Activated CD4-positive, alpha-beta memory T cell treated with anti-CD3 and anti-CD28 coated beads for 36 hours (primary cell): ENCODE measurements at places on chromosomes 1 and 21. TPM values are rescaled to one million over a fixed set of nuclear protein-coding genes. Genes with fewer than 3 reads are reported as not detected.

DNA sequence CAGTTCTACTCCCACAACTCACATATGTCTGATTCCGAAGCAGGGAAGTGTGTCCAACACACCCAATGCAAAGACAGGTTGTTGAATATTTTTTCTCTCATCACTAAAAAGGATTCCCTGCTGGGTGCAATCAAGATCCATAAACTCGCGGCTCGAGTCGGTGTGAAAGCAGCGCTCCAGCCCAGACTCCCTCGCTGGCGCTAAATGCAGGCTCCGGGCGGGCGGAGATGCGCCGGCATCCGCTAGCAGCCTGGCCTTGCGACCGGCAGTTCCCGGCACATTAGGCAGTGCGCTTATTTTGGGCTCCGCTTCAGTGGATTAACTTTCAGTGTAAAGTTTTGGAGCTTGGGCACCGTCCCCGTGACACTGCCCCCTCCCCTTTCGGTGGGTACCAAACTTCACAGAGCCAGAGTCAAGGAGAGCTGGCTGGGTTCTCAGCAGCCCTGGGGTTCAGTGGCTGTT lies 87.7 kb upstream of the POU3F1 start:
- no peak for DNase-seq
- no peaks in the 10 kb centered on the region for H3K36me3 ChIP-seq
- H3K27ac ChIP-seq: no peak overlapping the region
- H3K27me3 ChIP-seq: peaks cover 60% of the 10 kb centered on the region

- H3K27ac ChIP-seq: no peak overlapping the region
- H3K36me3 ChIP-seq: no peaks in the 10 kb centered on the region
- H3K4me1 ChIP-seq: peaks cover 2% of the 10 kb centered on the region
- H3K27me3 ChIP-seq: no peaks in the 10 kb centered on the region
- no peak overlapping the region for H3K4me3 ChIP-seq
- DNase-seq: no peak
Measured at GRCh38 chr1:234645474-234645953, 35.5 kb upstream of the IRF2BP2 start.

DNA sequence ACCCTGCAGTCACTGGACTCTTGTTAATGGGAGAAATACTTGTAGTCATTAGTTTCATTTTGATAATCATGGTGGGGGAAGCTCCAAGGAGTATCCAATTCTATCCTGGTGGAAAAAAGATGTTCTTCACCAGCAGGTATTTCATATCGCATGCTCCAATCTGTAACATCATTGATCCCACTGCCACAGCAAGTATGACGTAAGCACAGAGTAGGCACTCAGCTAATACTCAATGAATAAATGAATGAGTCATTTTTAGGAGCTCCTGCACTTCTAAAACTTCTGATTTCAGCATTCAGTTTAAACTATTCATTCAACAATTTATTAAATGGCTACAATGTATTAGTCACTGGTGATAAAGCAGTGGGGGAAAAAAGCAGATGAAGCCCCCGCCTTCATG lies 30.3 kb downstream of the RXRG start:
- H3K27me3 ChIP-seq: peaks cover 18% of the 10 kb centered on the region
- DNase-seq: no peak
- no peak overlapping the region for H3K4me3 ChIP-seq
- no peak overlapping the region for H3K27ac ChIP-seq
- H3K36me3 ChIP-seq: no peaks in the 10 kb centered on the region

DNA sequence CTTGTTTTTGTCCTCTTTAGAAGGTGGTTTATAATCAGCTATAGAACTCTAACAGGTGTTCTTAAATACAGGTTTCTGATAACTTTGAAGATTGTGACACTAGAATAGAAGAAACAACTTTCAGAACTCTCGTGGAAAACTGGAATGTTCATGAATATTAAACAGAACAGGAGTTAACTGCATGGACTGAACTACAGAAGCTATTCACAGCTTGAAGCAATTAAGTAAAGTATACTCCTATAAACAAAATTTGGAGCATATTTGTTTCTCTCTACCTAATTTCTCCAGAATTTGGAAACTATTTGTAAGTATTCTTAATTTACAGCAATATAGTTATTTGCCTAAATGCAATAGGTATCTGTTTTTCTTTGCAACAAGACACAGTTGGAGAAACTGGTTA lies 824.8 kb downstream of the ADGRL2 start:
- no peaks in the 10 kb centered on the region for H3K36me3 ChIP-seq
- no peak for DNase-seq
- H3K4me1 ChIP-seq: no peaks in the 10 kb centered on the region
- no peak overlapping the region for H3K27ac ChIP-seq

CREG1 gene
- total RNA-seq: 14.6 TPM

- H3K4me1 ChIP-seq: peaks cover 3% of the 10 kb centered on the region
- peaks cover 2% of the 10 kb centered on the region for H3K36me3 ChIP-seq
- H3K4me3 ChIP-seq: peak within 1 kb of the TSS; percentile 37
- peak; percentile 9 for DNase-seq
Measured at GRCh38 chr1:81800695-81801650, at the start of gene ADGRL2. Gene ADGRL2, plus strand, starts transcription at chr1:81800934. Its CDS starts 36,051 bp downstream, at chr1:81836985.

DNA sequence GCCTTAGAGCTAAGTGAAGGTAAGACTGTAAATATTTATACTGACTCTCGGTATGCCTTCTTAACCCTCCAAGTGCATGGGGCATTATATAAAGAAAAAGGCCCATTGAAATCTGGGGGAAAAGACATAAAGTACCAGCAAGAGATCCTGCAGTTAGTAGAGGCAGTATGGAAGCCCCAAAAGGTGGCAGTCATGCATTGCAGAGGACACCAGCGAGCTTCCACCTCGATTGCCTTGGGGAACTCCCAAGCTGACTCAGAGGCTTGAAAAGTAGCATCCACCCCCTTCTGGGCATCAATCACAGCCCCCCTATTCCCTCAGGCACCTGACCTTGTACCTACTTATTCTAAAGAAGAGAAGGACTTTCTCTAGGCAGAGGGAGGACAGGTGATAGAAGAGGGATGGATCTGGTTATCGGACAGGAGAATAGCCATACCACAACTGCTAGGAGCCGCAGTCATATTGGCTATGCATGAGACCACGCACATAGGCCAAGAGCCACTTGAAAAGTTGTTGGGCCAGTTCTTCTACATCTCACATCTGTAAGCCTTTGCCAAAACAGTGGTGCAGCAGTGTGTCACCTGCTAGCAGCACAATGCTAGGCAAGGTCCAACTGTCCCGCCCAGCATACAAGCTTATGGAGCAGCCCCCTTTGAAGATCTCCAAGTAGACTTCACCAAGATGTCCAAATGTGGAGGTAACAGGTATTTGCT lies 19.4 kb downstream of the PLA2G2F start:
- H3K27ac ChIP-seq: no peak overlapping the region
- H3K36me3 ChIP-seq: peaks cover 6% of the 10 kb centered on the region
- H3K4me1 ChIP-seq: peaks cover 11% of the 10 kb centered on the region
- H3K4me3 ChIP-seq: no peak overlapping the region

DNA sequence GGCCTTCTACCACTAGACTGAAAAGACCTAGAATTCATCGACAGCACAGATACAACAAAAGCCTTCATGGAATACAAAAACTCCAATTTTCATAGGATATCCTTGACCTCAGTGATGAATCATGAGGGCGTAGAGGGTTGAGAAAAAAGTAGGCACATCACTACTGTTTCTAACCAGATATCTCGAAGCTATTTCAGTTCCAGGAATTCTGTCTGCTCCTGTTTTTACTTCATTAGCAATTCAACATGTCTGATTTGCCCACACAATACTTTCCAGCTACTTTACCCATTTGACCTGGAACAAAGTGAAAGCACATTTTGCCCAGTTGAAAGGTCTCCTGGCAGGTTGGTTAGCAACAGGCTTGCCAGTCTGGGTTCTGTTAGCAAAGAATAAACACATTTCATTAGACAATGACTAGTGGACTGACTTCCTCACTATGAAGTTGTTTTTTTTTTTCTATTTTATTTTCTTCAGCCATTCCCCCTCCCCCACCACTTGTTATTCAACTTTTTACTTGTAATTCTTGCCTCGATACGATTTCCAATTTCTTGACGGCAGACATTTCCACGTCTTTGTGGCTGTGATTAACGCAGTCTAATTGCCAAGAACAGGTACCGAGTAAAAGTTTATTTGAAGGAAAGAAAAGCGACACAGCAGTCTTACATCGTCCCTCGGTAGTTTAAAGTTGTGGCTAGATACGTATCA lies 4.0 kb upstream of the ZBTB18 start:
- no peaks in the 10 kb centered on the region for H3K36me3 ChIP-seq
- H3K4me3 ChIP-seq: peak overlapping the region; percentile 94
- peaks cover 41% of the 10 kb centered on the region for H3K4me1 ChIP-seq
- peak overlapping the region; percentile 97 for H3K27ac ChIP-seq
- H3K27me3 ChIP-seq: no peaks in the 10 kb centered on the region

OR2T33 gene
- not detected for total RNA-seq

DNA sequence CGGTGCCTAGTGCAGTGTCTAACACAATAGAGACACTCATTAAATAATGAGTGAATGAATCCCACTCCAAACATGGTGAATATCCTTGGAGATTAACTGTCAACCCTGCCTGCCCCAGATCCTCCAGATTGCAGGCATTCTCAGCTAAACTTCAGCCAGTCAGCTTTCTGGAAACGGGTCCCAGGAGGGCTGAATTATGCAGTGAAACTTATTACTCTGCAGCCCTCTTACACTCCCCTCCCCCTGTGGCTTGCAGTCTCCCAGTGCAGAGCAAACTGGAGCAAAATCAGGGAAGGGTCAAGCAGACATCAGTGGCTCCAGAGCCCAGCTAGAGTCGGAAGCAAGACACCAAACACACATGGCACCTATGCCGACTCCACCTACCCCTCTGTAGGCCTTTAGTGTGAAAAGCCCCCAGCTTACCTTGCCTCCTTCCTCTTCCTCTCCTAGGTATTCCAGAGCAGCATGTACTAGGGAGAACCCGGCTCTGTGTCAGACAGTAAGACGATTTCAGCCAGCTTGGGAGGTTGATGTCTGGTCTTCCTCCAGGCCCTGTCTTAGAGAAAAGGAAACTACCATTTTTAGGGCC lies 6.5 kb upstream of the RGS16 start:
- H3K27ac ChIP-seq: no peak overlapping the region
- H3K4me1 ChIP-seq: peaks cover 43% of the 10 kb centered on the region

ADAMTS5 gene
- total RNA-seq: not detected

DNA sequence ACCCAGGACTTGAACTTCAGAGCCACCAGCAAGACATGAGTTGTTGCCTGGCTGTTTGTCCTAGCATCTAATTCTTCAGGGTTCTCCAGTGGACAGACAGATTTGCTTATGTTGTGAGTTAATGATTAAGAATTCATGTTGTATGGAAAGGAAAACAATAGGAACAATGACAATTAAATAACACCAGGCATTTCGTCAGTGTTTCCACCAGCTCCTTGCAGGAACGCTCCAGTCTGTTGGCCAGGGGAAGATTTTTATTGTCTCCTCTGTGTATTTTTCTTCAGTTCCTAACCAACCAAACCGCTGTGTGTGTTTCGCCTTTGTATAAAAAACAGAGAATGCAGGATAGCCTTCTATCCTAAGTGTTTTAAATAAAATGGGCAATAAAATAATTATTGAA lies 64.4 kb upstream of the PTGFR start:
- no peak overlapping the region for H3K27ac ChIP-seq
- DNase-seq: no peak
- H3K4me3 ChIP-seq: no peak overlapping the region
- H3K36me3 ChIP-seq: no peaks in the 10 kb centered on the region
- H3K27me3 ChIP-seq: no peaks in the 10 kb centered on the region

- DNase-seq: no peak
- H3K36me3 ChIP-seq: no peaks in the 10 kb centered on the region
- no peak overlapping the region for H3K27ac ChIP-seq
Measured at GRCh38 chr1:71521655-71522264, 440.9 kb upstream of the ZRANB2 start.

DNA sequence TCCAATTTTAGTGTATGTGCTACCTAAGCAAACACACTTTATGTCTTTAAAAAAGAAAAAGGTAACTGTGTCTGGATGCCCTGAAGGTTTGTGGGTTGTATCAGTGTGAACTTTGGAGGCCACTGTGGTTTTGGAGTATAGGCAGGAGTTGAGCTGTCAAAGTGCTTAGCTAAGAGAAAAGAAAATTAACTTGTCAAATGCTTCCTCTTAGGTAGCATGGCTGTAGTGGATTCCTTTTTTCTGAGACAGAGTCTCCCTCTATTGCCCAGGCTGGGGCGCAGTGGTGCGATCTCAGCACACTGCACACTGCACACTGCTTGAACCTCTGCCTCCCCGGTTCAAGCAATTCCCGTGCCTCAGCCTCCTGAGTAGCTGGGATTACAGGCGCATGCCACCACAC lies 11.2 kb upstream of the SLC41A1 start:
- no peaks in the 10 kb centered on the region for H3K27me3 ChIP-seq
- H3K27ac ChIP-seq: no peak overlapping the region
- no peaks in the 10 kb centered on the region for H3K36me3 ChIP-seq
- peaks cover 15% of the 10 kb centered on the region for H3K4me1 ChIP-seq
- no peak for DNase-seq

- no peak for DNase-seq
- H3K27ac ChIP-seq: no peak within 1 kb of the TSS
- peaks cover 58% of the 10 kb centered on the region for H3K27me3 ChIP-seq
- H3K36me3 ChIP-seq: no peaks in the 10 kb centered on the region
- H3K4me3 ChIP-seq: peak within 1 kb of the TSS; percentile 48
Measured at GRCh38 chr1:183417772-183418491, at the start of gene NMNAT2. Gene NMNAT2, minus strand, starts transcription at chr1:183418380. Its CDS starts 113 bp downstream, at chr1:183418267.

DNA sequence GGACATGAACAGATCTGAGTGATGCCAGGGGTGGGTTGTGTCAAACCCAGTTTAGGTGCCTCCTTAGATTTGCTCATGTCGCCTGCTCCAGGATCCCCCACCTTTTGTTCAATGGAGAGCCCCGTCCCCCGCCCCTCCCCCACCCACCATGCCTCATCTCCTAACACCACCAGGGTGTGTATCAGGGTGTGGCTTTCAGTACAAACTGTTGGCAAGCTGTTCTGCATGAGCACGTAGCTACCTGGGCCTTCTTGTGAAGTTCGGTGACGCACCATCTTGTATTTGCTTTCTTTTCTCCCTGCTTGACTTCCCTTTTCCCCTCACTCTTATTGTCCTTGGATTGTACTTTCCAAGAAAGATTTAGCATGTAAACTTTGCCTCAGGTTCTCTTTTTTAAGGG lies 94.8 kb downstream of the EBNA1BP2 start:
- H3K36me3 ChIP-seq: no peaks in the 10 kb centered on the region
- no peak overlapping the region for H3K27ac ChIP-seq
- H3K27me3 ChIP-seq: peaks cover 1% of the 10 kb centered on the region
- H3K4me1 ChIP-seq: peaks cover 4% of the 10 kb centered on the region
- H3K4me3 ChIP-seq: no peak overlapping the region

MATN1 gene
- total RNA-seq: 0.34 TPM
